CD4-positive, CD25-positive, alpha-beta regulatory T cell (primary cell): ENCODE measurements at places on chromosomes 2 and 18. TPM values are rescaled to one million over a fixed set of nuclear protein-coding genes. Genes with fewer than 3 reads are reported as not detected.

DNA sequence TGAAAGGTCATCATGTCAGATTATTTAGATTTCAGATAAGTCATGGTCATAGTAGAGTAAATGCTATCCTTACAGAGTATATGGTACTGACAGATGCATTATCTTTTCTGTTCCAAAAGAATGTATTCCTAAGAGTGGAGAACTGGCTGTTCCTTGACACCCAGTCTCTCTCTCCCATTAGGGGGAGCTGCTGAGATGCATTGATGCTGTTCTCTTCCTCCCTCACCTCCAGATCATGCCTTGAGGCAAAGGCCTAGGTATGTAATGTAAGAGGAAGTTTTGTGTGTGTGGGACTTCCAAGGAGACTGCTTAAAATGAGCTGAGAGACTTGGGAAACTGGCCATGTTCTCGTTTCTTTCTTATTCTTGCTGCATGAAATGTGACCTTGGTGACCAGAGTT lies 979.5 kb upstream of the CELF4 start:
- no peak for DNase-seq

The DNAJB2 gene
- 133 TPM for total RNA-seq

The UGT1A10 gene
- total RNA-seq = not detected

The SPP2 gene
- total RNA-seq = not detected
